ENCODE measurements at places on chromosomes 1 and 21.

GRCh38 chr21:32001390-32001789 lies 128.6 kb downstream of the HUNK start:
- DNase-seq, result no peak

- DNase-seq, result peak; percentile 82
Measured at GRCh38 chr1:150922519-150922975, 3.6 kb upstream of the SETDB1 start.

DNA sequence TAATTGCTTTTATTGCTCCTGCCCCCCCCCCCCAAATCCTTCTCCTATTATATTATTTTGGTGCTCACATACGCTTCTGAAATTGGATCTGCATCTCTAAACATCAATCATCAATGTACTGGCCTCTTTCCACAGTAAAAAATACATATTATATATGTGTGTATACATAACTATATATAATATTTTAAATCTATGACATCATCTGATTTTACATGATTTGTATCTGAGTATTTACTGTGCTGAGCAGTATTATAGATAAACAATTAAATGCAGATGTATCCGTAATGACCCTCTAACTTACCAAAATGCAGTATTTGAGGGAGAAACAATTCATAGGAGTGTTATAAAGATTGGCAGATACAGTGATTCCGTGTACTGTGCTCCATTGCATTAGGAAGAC lies 832 bp downstream of the PLPPR4 start:
- no peak for DNase-seq

GRCh38 chr1:41623736-41624135 lies 139.3 kb upstream of the EDN2 start:
- no peak for DNase-seq

DNA sequence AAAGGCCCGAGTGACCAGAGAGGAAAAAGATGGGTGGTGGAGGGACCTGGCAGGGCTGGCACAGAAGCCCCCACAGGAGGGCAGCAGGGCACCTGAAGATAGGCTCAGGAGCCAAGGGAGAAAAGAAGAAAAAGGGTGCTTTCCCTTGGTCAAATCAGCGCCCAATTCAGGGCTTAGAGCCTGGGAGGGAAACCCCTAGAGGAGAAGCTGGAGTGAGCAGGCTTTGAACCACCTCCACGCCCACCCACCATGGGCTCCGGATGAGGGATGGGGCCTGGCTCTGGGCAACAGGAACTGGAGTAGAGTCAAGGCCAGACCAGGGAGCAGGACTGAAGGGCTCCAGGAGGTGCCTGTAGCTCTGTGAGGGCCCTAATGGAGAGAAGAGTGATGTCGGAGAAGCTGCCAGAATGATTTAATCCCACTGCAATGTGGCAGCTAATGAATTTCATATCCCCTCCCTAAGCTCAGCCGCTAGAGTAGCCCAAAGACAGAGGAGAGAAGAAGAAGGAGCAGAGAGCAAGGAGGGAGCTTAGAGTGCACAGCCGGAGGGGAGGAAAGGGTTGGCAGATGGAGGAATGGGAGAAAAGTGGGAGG lies 12.0 kb upstream of the PRELP start:
- DNase-seq, result no peak

GRCh38 chr1:233620065-233620464 lies 6.2 kb downstream of the KCNK1 start:
- DNase-seq, result peak; percentile 38

DNA sequence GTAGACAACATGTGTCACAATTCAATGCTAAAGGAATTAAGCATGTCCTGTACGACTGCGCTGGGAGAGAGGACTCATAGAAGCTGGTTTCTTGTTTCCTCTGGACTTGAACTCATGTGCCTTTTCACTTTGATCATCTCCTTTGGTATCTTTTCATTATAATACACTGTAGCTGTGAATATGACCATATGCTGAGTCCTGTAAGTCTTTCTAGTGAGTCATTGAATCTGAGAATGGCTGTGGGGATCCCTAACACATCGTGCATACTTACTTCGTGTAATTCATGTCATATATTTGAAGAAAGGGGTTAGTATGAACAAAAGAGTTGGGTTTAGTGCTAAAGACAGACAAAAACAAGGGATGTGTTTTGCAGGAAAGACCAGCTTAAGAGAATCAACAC lies 148.1 kb upstream of the RUNX1 start:
- DNase-seq, result no peak

DNA sequence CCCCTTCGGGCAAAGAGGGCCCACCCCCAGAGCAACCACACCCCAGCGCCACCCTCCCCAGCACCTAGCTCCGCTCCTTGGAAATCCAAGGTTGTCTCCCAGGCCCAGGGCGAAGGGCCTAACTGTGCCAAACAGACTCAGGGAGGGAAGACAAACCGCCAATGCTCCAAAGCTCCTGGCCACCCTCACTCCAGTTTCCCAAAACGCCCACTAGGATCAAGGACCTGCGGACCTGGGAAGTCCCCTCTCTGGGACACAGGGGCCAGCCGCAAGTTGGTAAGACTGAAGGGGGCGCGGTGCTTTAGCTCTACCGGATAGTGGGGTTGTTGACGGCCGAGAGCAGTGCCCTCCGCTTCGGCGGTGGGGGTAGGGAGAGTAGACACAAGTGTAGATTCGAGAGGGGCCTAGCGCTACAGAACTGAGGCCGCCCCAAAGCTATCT lies 581 bp downstream of the IRF6 start:
- no peak for DNase-seq

- peak; percentile 34 for DNase-seq
Measured at GRCh38 chr1:199463521-199464127, 563.9 kb upstream of the NR5A2 start.

DNA sequence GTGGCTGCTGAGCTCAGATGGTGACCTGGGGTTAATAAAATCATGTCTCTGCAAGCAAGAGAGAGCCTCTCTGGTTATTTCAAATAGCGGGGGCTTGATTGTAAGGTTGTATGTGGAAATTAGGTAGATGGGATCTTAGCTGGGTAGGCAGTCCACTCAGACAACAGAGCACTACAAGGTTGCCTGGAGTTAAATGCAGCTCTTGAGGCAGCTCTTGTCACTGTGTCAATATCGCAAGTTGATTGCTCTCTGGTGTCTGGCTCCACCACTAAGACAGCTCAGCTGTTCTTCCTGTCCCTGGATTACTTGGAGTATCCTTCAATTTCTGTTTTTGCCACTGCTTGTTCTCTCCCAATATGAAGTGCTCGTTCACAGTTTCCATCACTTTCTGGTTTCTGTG lies 93.8 kb downstream of the C21orf91 start:
- no peak for DNase-seq

GRCh38 chr1:116737020-116737854 lies 17.0 kb upstream of the CD2 start:
- peak; percentile 47 for DNase-seq

- no peak for DNase-seq
Measured at GRCh38 chr1:243855616-243856318, 5.7 kb upstream of the AKT3 start.

GRCh38 chr1:234342774-234343173 lies 30.5 kb upstream of the COA6 start:
- DNase-seq, result no peak

GRCh38 chr1:71593523-71593922 lies 512.7 kb upstream of the ZRANB2 start:
- no peak for DNase-seq

GRCh38 chr1:40770296-40771070 lies 13.1 kb upstream of the KCNQ4 start:
- DNase-seq, result no peak

GRCh38 chr1:26259005-26259404 lies 20.9 kb upstream of the SH3BGRL3 start:
- DNase-seq, result no peak

DNA sequence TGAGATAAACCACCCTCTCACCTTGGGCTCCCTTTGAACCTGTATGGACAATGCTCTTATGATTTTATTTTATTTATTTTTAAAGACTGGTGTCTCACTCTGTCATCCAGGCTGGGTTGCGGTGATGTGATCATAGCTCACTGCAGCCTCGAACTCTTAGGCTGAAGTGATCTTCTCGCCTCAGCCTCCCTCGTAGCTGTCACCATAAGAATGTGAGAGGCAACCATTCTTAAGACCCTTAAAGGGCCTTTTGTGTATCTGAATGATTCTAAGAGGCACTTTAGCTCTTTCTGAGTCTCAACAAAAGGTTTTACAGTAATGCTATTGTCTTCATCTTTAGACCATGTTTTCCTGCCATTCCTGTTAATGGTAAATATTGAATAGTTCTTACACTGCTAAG lies 67.0 kb downstream of the IVNS1ABP start:
- no peak for DNase-seq

GRCh38 chr1:95509989-95510388 lies 276.0 kb downstream of the RWDD3 start:
- DNase-seq, result no peak

- DNase-seq, result no peak
Measured at GRCh38 chr1:233166896-233167295, 128.6 kb downstream of the PCNX2 start.

DNA sequence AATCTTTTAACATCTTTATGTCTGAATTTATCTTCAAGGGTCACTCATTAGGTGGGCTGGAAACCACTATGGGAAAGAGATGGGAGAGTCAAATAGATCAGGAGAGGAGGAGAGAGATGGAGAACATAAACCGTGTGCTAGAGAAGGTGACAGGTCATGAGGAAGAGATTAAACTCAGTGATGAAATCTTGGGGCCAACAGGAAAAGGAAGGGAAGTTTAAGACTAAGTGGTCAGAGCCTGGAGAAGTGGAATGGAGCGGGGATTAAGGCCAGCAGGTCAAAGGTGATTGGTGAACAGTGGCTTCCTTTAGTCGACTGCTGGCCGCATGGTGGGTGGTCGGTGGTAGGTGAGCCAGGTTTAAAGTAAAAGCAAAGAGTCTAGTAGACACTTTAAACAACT lies 169.3 kb upstream of the IVNS1ABP start:
- no peak for DNase-seq

DNA sequence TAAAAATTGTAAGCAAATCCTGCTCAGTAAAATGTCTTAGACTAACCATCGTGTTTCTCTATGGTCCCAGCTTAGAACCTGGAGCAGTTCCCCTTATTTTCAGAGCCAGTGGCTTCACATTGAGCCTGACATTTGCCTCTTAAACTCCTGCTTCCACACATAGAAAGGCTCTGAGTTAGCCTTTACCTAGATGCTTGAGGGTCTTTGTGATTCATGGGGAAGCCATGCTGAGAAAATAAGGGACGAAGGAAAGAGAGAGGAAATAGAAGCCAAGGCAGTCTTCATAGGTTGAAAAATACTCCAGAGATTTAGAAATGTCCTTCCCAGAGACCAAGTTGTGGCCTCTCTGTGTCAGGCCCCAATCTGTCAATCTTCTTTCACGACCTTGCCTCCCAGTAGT lies 16.1 kb upstream of the RBBP5 start:
- DNase-seq, result no peak

GRCh38 chr1:230548357-230548756 lies 93.9 kb upstream of the COG2 start:
- no peak for DNase-seq

GRCh38 chr1:163201906-163202305 lies 810 bp downstream of the RGS5 start:
- DNase-seq, result no peak

GRCh38 chr1:29286194-29286767 lies 50.0 kb downstream of the PTPRU start:
- DNase-seq, result no peak

- DNase-seq, result no peak
Measured at GRCh38 chr1:34983700-34984355, 1.3 kb downstream of the TMEM35B start.

DNA sequence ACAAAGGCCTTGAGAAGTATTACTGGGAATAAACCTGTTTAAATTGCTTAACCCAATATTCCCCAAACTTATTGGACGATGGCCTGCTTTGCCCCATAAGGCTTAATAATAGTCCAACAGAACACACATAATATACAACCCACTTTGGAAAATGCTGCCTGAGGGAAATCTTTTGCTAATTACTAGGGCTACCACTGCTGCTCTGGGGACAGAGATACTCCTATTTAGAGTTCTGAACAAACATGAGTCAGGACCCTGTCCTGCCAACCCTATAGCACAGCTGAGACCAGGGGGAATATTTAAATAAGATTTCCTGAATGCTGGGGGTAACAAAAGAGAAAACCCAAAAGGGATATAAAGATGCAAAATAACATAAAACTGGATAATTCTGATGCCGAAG lies 139.1 kb downstream of the BRINP2 start:
- DNase-seq, result no peak

GRCh38 chr1:28518745-28519341 lies 13.0 kb downstream of the RCC1 start:
- DNase-seq, result no peak

DNA sequence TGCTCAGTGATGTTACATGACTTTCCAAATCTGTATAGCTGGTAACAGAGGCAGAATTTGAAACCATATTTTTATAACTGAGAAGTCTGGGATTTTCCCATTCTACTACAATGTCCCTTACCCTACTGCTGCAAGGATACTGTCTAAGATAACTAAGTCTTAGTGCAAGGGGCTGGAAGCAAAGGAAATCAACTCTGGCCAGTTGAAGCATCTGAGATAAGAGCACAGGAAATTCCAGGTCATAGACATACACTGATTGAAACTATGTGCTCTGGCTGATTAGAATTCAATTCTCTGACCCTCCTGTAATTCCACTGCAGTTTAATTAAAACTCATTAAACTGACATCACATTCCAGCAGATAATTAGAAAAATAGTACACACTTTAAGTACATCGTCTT lies 267.7 kb upstream of the C1orf87 start:
- no peak for DNase-seq

- DNase-seq, result no peak
Measured at GRCh38 chr1:36559061-36559460, 76.3 kb upstream of the CSF3R start.
